Hypothalamus (tissue), 51 donors: ENCODE measurements at places on chromosomes 13 and 19.

- DNase-seq, result no peak
These were observed 868 bp upstream of the UBAC2 start for GRCh38 chr13:99199541-99200431.

- no peak for DNase-seq
These were observed 14.6 kb downstream of the MPND start for GRCh38 chr19:4357921-4358326.

DNA sequence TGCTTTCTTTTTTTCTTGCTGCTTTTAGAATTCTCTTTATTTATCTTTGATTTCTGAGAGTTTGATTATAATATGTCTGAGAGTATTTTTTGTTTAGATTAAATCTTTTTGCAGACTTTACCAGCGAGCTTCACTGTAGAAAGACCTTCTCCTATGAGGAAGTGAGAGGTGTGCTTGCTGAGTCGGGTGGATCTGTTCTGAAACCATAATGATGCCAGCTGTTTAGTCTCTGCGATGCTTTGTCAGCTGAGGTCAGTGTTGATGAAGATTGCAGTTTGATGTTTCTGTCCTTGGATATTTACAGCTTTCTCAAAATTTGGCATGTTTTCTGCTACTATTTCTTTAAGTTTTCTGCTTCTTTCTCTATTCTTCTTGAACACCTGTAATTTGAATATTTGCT, 309.1 kb upstream of the SLITRK6 start:
- DNase-seq, result no peak

DNA sequence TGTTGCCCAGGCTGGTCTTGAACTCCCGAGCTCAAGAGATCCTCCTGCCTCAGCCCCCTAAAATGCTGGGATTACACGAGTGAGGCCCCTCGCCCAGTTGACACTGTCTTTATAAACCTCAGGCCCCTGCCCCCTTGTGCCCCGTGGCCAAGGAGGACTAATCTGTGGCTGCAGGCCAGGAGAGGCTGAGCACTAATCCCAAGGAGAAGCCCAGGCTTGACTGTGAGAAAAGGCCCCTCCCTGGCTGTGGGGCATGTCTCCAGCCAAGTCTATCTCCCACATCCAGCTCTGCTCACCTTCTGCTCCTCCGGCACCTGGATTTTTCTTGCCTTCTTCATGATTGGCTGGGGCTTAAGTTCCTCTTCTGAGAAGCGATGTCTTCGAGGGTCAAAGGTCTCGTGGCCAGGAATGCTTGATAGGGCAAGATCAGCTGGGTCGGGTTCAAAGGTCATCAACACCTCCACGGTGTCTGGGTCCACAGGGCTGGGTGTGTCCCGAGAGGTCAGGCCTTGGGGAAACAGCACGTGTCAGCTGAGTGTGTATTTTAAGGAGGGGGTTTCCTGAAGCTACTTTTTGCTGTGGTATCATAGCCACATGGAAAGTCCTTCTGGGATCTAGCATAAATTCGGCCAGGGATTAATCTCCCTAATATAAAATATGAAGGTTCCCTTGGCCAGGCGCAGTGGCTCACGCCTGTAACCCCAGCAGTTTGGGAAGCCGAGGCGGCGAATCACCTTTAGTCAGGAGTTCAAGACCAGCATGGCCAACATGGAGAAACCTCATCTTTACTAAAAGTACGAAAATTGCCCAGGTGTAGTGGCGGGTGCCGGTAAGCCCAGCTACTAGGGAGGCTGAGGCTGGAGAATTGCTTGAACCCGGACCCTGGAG, 3.8 kb downstream of the DBP start:
- no peak for DNase-seq

DNA sequence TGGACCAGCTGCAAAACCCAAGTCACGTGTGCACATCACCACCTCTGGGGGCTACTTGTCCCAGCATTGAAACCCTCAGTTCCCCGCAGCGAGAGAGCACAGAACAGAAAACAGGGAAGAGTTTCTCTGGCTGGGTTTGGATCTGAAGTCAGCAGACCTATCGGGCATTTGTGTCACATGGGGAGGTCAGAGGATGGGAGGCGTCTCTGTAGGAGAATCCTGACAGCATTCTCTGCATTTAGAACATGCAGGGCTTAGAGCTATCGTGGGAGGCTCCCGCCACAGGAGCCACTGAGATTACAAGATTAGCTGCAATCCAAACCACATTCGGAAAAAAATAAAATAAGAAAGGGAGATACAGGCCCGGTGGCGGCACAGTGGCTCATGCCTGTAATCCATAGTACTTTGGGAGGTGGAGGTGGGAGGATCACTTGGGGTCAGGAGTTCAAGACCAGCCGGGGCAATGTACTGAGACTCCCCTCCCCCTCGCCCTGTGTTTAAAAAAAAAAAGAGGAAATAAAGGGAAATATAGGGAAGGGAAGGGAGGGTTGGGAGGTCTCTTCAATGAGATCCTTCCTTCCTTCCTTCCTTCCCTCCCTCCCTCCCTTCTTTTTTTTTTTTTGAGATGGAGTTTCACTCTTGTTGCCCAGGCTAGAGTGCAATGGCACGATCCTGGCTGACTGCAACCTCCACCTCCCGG, 2.9 kb upstream of the TLE6 start:
- no peak for DNase-seq
